Stimulated activated CD8-positive, alpha-beta memory T cell treated with anti-CD3 and anti-CD28 coated beads, Interleukin-15, amount 100 ng/mL, for 4 hours (primary cell): ENCODE measurements at places on chromosomes 3 and 15.

DNA sequence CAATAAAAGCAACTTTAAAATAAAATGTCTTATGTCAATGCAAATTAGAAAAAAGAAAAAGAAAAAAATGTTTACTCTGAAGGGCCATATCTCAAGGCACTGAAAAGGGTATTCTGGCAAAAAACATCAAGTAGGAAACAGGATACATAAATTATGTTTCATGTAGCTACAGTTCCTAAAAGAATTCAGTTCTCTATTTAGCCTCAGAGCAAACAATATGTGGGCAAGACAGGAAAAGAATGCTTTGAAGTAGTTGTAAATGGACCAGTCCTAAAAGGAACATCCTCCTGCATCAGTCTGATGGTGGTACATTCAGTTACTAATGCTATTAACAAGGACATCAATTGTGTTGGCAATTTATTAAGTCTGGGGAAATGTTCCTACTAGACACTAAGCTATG lies 8.1 kb downstream of the COMMD2 start:
- DNase-seq, result no peak

DNA sequence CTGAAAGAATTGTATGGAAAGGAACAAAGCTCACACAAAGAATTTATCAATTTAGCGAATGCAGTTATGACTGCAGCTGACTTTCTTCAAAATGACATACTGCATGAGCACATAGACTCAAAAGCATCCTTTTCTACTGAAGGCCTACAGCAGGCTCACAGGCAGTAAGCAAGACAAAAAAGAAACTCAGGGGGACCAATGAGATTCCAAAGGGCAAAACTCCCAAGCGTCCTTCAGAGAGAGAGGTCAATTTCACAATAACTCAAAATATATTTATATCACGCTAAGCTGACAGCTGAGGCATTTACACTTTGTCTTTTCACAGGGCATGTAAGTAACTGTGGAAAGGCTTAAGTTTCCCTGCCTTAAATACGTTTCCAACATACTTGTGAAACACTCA lies 427.9 kb upstream of the RASGRP1 start:
- no peak for DNase-seq

DNA sequence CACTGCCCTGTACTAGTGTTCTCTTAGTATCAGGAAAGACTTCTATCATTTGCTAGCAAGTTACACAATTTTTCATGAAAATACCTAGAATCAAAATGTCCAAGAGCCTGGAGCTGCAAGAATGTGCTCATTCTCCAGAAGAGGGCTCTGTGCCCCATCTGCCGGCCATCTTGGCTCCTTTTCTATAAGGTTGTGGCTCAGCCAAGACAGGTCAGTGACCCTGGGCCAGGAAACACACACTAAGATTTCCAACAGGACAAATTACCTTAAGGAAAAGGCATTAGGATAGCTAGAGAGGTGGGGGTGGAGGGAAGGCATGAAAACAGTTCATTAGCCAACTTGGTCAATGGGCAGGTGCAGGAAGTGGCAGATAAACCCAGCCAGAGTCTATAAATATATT lies 20.7 kb downstream of the TIMP4 start:
- no peak for DNase-seq

GRCh38 chr15:26132811-26133210 lies 269.7 kb upstream of the ATP10A start:
- no peak for DNase-seq

DNA sequence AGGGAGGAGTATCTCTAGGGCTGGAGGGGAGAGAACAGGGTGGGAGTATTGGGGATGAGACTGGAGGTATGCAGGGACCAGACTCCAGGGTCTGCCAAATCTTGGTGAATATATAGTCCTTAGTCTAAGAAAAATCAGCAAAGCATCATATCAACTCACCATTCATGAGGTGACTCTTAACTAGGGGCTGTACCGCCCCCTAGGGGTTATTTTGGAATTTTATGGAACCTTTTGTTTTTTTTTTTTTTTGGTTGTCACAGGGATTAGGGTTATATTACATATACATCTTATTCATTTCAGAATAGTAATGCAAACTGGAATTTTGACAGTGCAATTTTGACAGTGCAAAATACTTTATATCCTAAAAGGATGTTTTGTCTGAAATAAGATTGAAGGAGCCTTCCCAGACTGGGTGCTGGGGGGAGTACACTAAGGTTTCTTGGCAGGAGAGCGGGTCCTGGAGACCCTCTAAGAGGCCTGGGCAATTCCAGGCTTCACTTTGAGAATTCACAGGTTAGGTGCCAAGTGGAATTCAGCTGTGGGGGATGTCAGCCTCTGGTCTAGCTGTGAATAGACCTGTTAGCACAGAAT lies 7.5 kb downstream of the CMTM7 start:
- no peak for DNase-seq

DNA sequence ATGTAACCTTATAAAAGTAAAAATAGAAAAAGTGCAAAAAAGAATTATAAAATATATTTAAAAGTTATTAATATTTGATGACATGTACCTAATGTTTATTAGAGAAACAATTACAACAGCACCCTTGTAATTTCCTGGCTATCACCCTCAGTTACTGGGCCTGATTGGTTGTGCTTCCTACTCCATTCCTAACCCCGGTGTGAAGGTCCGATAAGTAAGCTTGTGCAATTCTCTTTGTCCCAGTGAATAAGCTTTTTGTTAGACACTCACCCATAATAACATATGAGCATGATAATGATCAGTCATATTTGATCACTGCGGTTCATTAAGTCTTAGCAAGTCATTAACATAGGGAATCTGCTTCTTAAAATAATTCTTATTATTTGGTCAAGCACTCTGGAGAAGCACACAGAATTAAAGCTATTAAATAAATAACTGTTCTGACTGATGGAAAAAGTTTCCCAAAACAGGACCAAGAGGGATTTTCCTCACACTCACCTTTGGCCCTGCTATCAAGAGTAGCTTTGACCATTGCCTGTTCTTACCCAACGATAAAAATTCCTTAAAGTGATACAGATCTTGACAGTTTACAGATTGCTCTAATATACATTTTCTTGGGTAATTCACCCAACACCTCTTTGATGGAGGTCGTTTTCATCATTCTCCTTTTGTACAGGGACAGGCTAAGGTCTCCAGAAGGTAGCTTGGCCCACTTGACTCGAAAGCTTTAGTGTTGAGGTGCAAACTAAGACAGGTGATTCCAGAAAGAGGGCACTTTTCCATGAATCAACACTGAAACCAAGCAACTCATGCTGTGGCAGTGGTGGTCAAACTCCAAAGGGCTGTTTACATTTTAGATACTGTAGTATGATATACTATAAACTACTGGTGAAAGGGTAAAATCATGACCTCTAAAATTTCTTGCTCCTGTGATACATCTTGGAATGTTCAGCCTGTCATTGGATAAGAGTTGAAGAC lies 543.0 kb upstream of the KCNMB2 start:
- no peak for DNase-seq

GRCh38 chr3:60594025-60594424 lies 657.2 kb downstream of the FHIT start:
- no peak for DNase-seq

DNA sequence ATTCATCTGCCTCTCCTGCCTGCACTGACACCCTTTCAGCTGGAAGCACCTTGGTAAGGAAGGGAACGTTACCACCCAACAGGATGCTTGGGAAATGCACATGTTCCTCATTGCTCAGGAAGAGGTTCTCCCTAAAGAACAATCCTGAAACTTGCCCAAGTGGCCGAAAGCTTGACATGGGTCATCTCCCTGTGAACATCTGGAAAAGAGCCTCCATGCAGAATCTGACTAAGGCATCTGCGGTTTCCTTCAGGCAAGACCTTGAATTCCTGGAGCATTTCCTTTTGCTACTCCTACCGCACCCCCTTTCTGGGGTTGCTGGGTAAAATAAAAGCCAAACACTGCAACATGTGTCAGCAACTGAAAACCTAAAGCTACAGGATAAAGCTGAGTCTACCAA lies 68.7 kb upstream of the SNRK start:
- DNase-seq, result no peak

DNA sequence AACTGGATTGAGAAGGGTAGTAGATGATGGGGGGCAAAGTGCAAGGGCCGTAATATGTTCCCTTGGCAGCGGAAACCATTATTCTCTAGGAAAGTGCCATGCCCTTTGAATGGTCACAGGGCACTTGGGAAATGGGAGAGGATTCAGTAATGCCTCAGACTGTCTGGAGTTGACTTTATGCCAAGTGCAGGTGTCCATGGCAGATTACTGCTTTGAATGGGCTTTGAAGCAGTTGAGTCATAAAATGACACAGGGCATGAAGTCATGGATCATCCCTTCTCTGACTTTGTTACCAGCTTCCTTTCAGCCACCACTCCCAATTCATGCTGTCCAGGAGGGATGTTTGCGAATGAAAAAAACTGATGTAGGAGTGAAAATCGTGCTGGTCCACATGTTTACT lies 20.1 kb downstream of the AADACL2 start:
- DNase-seq, result no peak

DNA sequence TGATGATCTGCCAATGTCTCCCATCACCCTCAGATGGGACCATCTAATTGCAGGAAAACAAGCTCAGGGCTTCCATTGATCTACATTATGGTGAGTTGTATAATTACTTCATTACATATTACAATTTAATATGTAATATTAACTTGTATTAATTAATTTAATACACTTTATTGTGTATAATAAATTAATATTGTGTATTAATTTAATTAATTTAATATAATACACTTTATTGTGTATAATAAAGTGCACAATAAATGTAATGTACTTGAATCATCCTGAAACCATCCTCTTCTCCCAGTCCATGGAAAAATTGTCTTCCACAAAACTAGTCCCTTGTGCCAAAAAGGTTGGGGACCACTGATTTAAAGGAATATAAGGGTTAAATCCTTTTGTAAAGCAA lies 123.4 kb downstream of the FBN1 start:
- DNase-seq, result no peak

- DNase-seq, result no peak
These were observed 71.9 kb upstream of the C15orf39 start for GRCh38 chr15:75129788-75130187.

DNA sequence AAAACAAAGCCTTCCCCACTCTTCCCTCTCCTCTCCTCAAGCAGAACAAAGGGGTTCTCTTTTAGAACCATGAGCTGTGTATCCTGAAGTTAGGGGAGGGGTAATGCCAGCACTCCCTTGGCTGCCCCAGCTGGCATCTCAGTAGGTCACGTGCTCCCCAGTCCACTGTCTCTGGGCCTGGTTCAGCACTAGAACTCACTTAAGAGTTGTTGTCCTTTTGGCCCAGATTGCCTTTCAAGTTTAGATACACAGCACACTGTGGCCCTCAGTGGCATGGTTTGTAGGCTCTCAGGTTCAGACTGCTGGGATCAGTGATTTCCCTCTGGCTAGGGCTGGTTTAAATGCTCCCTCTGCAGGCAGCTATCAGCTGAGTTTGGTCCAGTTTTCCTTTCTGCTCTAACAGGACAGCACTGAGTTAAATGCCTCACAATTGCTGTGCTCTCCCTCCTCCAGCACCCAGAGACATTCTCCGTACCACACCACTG lies 188.4 kb upstream of the ST8SIA2 start:
- DNase-seq, result no peak

DNA sequence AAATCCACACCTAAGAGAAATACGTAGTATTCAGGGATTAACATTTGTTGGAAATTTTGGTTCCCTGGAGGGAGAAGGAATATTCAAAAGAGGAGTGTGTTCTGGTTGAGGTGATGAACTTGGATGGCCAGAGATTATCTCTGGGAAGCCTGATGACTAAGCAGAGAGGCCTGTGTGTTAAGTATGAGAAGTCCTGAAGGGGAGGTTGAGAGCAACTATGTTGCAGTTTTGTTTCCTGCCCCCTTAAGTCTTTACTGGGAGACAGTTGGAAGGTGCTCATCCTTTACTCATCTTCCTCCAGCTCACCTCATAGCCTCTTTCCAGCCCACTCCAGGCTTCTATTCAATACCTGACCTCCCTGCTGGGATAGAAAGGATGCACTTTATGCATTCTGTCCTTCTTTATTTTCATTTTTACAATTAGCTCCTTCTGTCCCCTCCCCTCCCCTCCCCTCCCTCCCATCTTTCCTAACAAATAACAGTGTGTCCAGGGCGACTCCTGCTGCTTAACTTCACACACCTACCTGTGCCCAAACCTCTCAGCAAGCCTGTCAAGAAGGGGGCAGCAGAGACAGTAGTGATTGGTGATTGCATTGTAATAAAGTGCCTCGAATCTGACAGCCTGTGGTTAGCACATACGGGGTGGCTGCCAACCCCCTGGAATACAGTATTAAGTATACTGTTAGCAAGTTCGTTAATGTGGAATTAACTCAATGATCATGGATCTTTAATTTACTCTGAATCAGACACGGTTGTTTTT lies 11.9 kb downstream of the RAP2B start:
- no peak for DNase-seq

DNA sequence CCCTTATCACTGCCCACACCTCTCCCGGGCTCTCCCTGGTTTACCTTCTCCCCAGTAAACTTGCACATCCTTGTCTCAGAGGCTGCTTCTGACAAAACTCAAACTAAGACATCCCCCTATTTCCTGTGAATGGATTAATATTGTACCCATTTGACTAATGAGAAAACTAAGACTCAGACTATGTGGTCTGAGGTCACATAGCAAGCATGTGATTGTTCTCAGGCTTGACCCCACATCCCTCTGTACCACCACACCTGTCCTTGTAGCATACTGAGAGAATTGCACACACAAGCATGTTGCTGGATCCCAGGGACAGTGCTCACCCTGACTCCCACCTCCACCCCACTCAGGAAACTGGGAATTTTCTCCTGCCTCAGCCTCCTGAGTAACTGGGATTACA lies 90.7 kb upstream of the HES1 start:
- DNase-seq, result no peak
